Globus pallidus (tissue), 1 donor: ENCODE measurements at places on chromosomes 4 and X.
A peak's percentile ranks its signal among the peaks of the same experiment; 100 is the strongest.

GRCh38 chr4:107760281-107760947 lies 40.4 kb upstream of the PAPSS1 start:
- DNase-seq = no peak

DNA sequence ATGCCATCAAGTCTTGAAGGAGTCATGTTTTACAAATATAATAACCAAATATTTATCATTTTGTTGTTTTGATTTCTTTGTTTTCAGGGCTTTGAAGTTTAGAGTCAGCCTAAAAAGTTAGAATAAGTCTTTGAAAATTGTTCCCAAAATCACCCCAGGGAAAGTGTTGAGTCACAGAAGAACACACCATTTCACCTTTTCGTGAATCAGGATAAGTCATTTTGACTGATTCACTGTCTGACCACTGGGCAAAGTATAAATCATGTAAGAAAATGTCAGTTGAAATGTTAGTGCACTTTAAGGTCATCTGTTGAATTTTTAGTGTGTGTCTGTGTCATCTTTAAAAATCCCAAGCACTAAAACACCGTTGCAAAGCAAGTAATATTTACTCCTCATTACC lies 1320.1 kb downstream of the RPA4 start:
- DNase-seq = no peak

- no peak for DNase-seq
Observed at GRCh38 chr4:121098266-121098665, 25.9 kb upstream of the NDNF start.

DNA sequence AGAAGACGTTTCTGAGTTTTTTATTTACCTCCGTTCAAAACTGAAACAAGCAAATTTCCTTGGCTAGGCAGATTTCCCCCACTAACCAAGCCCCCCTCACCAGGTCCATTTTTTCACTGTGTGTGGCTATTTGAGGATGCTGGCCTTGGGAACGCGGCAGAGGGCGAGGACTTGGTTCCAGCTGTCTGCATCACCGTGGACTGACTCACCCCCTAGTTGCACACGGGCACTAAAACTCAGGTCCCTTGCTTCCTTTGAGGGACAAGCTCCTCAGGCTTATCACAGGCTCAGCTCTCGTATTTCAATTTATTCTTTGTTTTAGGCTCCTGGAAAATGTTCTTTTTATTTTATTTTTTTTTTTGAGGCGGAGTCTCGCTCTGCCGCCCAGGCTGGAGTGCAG lies 8.4 kb upstream of the MTNR1A start:
- DNase-seq = no peak

GRCh38 chr4:79209081-79209480 lies 116.8 kb downstream of the NAA11 start:
- no peak for DNase-seq

- DNase-seq = no peak
Observed at GRCh38 chr4:71526637-71527406, 188.0 kb downstream of the SLC4A4 start.

GRCh38 chr4:8098506-8098905 lies 60.1 kb downstream of the ABLIM2 start:
- DNase-seq = no peak

DNA sequence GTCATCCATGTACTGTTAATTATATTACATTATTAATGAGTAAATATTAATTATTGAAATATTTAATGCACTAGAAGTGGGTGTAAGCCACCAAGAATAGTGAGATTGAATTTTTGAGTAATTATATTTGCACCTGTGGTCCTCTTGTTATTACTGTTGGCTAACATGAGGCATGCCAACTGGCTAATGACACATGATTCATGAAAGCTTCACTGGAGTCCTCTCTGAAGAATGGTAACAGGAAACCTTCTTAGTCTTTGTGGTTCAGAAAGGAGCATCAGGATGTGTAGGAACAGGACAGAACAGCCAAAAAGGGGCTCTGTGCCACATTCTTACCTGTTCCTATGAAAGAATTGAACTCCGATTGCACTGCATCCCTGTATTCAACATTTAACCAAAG lies 65.2 kb downstream of the SLC4A4 start:
- no peak for DNase-seq

DNA sequence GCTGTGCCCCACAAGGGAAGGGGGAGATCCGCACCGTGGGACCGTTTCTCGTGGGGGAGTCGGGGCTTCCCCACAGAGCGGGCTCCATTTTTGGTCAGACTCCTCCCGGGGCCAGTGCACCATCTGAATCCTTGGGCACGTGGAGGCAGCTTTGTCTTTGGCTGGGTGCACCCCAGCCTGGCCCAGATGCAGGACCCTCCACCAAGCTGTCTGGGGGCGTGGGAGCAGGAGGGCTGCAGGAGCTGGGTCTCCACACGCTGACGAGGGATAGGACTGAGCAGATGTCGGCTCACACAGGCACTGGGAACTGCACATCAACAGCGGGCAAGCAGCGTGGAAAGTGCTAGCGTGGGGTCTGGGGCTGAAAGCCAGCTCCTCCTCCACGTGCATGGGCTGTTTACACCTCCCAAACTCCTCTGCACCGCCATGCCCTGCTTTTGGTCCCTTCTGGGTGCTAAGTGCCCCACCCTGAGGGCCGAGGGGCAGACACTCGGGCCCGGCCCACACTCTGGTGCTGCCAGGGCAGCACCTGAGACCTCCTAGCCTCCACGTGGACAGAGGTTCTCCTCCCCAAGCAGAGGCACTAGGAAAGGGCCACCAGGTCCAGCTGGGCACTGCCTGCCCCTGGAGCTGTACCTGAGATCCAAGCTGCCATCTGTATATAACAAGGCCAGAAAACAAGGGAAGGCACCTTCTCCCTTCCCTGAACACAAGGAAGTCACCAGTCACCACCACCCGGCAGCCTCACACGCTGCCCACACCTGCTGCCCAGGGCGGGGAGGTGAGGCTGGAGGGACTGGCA lies 13.8 kb downstream of the DGKQ start:
- DNase-seq = no peak

GRCh38 chr4:134727696-134728095 lies 526.1 kb upstream of the PABPC4L start:
- no peak for DNase-seq

DNA sequence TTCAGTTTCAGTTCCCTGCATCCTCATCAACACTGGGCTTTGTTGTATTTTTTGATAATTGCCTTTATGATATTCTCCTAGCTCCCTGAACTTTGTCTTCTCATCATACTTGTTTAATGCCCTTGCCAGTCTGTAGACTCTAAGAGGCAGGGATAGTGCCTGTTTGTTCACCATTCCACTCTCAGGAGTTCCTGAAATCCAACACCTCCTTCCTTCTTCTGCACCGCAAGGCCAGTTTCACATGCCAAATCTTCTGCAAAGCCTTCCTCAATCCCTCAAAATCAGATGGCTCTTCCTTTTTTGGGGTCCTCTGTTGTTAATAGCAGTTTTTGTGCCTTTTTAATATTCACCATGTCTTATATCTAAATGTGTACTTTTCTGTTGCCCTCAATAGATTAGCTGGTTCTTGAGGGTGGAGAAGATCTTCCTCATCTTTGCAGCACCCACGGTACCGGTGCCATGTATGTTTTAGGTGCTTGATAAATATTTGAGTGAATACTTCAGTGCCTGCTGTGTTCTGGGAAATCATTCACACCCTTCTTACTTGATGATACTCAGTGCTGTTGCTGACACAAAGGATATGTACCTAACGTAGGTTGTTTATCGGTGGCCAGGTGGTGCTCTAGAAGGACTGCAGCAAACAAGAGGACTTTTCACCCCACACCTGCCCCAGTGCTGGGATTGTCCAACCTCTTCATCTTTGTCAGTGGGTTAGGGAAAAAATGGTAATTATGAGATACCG lies 85.3 kb upstream of the LIMCH1 start:
- no peak for DNase-seq

GRCh38 chr4:128384765-128385598 lies 97.4 kb upstream of the PGRMC2 start:
- no peak for DNase-seq

- DNase-seq = no peak
Observed at GRCh38 chrX:22800806-22801205, 199.0 kb upstream of the DDX53 start.

- peak; percentile 53 for DNase-seq
Observed at GRCh38 chr4:10554694-10555093, 97.5 kb upstream of the ZNF518B start.

DNA sequence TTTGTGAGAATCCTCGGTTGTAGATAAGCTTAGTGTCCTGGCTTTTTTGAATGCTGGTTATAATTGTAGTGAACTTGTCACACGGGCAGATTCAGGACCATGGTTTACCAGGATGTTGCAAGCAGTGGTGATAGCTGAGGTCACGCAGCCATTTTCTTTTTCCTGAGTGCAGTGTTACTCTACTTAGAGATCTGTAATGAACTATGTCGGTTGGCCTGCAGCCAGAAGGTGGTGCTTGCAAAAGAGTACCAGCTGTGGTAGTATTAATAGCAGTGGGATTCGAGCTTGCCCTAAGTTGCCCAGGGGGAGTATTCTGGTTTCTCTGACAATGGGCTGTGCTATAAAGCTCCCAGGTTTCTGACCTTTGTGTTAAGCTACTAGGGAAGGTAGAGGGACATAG lies 368.9 kb downstream of the SLITRK2 start:
- DNase-seq = no peak

DNA sequence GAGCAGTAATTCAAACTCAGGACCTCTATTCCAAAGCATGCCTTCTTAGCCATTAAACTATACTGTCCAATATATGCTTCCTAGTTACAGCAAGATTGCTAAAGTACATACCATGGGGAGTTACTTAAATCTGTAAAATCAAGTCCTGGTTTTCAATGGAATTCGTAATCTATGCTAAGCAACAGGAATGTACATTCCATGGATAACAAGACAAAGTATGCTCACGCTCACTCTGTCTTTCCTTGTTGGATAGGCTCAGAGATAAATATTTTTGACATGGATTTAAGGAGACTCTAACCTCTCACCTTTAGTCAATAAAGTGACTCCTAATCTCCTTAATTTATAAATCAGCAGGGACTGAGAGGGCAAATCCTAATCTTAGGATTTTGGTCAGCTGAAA lies 47.3 kb upstream of the STK26 start:
- DNase-seq = no peak

DNA sequence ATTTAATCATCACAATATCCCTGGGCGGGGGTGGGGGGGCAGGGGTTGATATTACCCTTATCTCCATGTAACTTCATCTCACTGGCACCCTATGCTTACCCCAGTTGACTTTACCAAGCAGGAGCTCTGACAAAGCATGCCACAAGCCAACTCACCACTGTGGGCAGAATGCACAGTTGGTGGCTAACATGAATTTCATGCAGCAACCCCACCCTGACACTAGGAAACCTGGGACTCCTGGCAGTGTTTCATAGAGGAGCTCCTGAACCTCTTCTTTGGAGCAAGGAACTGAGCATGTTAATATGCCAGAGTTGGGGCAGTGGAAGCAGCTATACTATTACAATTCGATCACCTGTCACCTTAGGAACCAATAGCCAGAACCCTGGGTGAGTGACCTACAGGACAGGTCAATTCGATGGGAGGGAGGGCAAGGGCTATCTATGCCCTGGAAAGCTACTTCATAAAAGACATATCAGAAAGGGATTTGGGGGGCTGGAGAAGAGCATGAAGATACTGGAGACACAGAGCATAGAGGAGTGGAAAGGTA lies 97.2 kb upstream of the ACSL4 start:
- no peak for DNase-seq

- DNase-seq = peak; percentile 76
Observed at GRCh38 chr4:184355111-184355604, 119.2 kb downstream of the IRF2 start.

- DNase-seq = no peak
Observed at GRCh38 chr4:36997727-36998126, 246.8 kb upstream of the NWD2 start.
